ENCODE measurements at places on chromosomes 16 and 17.

DNA sequence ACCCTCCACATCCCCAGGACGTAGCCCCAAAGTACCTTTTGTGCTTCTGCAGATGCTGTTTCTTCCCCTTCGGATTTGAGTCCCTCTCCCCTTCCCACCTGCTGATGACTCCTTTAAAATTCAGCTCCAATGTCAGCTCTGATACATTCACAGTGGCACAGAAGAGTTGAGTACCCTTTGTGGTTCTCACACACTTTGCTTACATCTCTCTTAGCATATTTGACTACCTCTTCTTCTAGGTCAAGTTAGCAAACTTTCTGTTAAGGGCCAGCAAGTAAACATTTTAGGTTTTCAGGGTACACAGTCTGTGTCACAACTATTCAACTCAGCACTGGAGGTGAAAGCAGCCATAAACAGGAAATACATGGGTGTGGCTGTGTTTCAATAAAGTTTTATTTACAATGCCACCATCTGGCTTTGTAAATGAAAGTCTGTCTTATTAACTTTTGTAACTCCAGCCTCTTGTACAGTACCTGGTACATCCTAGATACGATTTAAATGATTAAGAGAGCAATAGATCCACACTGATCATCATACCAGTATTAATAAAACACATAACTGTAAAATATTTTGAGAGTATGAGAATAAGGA, 161.7 kb downstream of the SOX9 start:
- no peak for DNase-seq

GRCh38 chr16:8084302-8084701, 506.0 kb downstream of the TMEM114 start:
- no peak for DNase-seq

- DNase-seq: no peak
Observed at GRCh38 chr16:72811188-72811720, 236.7 kb downstream of the ZFHX3 start.

DNA sequence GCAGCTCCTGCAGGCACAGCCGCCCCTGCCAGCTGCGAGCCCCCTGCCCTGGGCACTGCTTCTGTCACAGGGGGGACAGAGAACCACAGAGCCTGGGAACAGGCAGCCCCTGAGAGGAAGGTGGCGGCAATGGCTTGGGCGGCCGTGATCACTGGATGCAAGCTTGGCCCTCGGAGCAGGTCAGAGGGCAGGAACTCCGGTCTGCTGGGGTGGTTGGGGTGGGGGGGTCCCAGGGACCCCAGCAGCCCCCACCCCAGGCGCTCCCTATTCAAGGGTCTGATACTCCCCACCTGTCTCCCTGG, 1.9 kb upstream of the CYBA start:
- no peak for DNase-seq

GRCh38 chr16:86117756-86118155, 218.8 kb downstream of the IRF8 start:
- DNase-seq: no peak

- DNase-seq: peak; percentile 93
Observed at GRCh38 chr16:84593825-84594724, 23.8 kb downstream of the COTL1 start.

- DNase-seq: no peak
Observed at GRCh38 chr17:2213291-2213960, 90.2 kb downstream of the SMG6 start.

DNA sequence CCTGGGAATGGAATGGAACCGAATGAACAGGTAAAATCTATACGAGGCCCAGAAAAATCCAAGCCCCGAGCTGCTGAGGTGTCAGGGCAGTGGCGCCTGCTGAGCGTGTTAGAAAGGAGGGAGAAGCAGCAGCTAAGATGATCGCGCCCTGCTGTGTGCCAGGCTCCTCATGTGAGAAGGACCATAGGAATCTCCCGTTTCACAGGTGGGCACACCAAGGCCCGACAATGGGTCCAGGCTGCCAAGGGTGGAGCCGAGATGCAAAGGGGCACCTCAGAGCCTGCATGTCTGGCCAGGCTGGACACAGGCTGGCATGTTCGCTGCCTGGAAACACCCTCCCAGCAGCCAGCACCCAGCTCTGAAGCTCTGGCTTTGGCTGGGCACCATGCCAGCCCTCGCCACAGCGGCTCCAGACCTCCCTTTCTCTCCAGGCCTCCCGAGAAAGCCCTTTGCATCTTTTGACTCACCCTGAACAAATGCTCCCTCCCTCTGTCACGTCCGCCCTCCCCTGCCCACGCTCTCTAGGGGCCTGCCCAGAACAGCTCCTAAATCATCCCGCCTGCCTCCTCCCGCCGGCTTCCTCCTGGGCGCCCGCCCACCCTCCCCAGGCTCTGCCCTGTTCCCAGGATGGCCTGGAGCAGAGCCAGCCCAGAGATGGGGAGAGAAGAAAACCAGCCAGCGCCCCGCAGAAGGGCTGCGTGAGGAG, 217.8 kb upstream of the GSE1 start:
- no peak for DNase-seq

- DNase-seq: no peak
Observed at GRCh38 chr16:83964684-83965443, 3.2 kb upstream of the NECAB2 start.

DNA sequence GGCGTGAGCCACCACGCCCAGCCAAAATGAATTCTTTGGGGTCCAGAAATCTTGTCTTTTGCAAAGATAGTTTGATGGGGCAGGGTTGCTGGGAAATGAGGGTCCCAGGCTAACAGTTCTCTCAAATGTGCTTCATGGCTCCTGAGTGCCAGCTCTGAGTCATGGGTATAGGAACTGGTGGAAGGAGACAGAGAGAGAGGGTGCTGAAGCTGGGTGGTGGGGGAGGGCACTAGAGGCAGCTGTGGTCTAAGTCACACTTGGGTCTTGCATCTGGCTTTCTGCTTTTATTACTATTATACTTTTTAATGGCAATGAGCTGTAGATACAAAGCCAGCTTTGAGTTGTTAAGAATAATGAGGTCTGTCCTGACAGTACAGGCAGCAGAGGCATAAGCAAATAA, 54.6 kb downstream of the PRKCA start:
- no peak for DNase-seq

DNA sequence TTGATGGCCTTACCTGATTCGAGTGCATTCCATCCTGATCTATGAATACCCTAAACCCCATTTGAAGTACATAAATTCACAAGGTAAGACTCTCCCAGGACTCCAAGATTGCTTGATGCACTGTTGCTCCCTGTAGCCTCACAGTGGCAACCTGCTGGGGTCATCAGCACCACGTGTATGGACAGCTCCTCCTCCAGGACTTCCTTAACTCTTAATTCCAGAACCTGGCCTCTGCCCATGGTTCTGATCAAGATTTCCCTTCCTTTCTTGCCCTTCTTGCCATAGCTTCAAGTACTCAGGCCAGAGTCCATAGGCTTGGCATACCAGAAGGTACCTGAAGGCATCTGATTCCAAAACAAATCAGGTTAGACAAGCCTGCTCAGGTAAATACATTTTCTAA, 34.0 kb upstream of the NLK start:
- DNase-seq: no peak

DNA sequence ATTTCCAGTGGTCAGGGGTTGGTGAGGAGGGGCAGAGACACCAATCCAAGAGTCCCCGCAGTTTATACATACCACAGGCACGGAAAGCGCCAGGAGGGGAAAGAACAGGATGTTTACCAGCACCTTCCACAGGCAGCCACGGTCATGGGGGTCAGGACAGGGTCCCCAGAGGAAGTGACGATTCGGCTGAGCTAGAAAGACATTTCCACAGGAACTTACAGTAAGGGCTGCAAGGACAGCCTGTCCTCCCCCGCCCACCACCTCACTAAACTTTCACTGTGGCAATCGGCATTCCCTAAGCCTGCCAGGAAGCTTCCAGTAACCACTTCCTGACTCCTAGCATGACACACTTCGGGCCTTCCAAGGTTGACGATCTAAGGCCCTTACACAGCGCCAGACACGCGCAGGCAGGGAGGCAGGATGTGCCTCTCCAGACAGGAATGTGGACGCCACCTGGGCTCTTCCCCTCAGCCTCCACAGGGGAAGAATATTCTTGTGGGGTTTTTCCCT, 1.2 kb upstream of the MT2A start:
- no peak for DNase-seq

DNA sequence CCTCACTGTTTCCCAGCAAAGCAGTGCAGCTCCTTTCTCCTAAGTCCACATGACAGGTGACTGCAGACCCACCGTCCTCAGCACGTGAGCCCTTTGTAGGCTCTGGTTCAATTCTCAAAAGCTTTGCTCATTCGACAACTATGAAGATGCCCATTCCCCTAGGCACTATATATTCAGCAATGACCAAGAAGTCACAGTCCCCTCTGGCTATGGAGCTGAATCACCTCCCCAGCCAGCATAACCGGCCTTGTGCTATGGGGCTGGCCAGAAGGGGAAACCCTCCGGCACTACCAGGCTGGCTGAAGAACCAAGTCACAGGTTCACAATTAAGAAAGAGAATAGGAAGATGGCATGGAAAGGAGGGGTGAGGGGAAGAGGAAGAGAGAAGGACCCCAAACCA, 139.7 kb downstream of the WSCD1 start:
- DNase-seq: no peak

DNA sequence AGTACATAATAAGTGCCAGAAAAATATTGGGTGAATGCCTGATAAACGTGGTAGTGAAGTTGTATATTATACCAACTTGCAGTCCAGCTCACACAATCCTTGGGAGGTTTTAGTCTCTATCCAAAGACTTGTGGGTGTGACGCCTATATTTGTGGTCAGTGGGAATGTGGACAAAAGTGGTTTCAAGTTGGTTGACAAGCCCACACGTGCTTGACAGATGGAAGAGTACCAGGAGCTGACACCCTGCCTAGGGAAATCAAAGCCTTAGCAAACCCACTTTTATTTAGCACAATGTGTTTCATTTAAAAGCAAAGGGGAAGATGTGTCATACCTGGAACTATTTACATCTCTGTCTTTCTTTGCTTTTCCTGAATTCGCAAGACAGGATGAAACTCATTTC, 79.0 kb downstream of the CA10 start:
- no peak for DNase-seq

GRCh38 chr16:57617604-57618111, 10.8 kb upstream of the ADGRG1 start:
- DNase-seq: peak; percentile 16

DNA sequence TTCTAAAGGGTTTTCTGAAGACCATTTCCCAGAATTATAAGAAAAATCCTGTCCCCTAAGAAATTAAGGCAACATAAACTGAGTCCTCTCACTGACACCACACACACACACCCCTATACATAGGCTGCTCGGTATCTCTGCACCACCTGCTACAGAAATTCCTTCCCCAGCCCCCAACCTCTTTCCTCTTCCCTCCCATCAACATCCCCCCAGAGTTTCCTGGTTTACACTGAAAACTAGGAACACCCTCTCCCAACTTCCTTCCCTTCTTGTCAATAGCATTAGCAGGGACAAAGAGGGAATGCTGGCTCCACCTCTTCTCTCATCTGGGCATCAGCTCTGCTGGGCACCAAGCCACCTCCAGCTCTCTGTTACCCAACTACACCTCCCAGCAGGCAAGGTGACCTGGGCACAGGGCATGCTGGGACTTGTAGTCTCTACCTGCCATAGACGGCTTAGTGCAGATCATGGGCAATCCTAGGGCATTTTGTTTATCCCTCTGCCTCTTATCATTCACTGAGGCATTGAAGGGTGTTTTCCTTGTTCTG, 15.7 kb downstream of the CAVIN1 start:
- peak; percentile 76 for DNase-seq

- no peak for DNase-seq
Observed at GRCh38 chr17:63423963-63424362, 22.1 kb downstream of the CYB561 start.

DNA sequence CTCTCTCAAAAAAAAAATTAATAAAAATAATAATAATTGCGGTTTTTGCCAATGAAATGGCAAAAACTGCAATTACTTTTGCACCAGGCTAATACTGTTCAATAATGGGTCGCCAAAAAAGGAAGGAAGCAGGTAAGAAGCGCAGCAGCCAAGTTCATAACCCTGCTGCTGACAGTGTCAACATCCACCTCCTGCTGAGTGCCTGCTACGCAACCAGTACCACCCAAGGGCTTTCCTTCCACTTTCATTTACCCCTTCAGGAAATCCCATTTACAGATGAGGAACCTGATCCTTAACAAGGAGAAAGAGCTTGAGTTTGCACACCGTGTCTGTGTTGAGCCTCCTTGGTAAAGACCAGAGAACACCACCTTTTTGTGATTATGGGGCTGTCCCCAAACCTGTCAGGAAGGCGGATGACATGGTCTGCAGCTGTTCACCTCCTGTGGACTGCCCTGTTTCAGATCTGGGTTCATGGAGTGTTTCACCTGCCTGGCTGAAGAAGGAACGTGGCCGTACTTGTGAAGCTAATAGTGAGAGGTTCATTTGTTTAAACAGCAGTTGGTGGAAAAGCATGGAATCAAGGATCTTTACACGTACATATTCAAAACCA, 378.0 kb downstream of the SLC39A11 start:
- no peak for DNase-seq

- no peak for DNase-seq
Observed at GRCh38 chr17:36899250-36900159, 37.8 kb upstream of the LHX1 start.

DNA sequence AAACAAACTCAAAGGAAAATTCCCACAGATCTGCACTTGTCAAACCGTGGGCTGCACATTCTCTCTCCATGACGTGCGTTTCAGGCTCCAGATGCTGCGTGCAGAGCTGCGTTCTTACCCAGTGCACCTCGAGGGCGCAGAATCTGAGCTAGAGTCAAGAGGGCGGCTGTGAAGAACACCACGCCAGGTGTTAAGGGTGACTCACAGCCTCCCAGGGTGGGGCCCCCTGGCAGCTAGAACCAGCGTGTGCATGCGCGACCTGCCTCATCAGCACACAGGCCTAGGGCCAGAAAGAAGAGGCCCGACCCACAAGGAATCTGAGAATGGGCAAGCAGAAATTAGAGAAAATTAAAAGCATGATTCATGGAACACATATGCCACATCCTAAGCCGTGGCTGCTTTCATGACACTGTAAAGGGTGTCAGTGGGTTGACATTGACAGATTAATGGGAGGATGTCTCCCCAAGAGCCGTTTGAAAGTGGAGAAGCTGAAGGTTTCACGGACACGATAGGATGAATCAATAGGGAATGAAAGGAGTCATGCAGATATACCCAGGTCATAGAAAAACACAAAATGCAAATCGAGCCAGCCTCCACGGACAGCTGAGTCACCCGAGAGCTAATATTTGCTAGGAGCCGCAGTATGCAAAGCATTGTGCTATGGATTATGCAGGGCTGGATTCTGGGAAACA, 29.0 kb downstream of the MARCHF10 start:
- no peak for DNase-seq

DNA sequence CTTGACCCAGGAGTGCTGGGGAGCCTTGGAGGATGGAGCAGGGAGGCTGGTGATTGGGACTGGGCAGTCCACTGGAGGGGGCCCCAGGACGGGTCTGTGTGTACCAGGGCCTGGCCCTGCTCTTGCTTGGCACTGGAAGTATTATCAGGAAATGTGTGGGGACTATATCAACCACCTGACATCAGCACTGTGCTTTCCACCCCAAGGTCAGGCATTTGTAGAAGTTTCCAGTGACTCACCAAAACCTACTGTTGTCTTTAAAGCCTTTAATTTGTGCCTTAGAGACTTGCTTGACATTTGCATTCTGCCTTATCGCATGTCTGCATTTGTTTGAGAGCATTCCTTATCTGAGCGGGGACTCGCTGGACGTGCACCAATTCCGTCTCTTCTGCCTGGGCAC, 323.1 kb downstream of the FOXL1 start:
- no peak for DNase-seq

- no peak for DNase-seq
Observed at GRCh38 chr17:1769822-1770477, 8.1 kb downstream of the SERPINF1 start.

GRCh38 chr17:47907932-47908562, 12.0 kb downstream of the SP2 start:
- DNase-seq: no peak

GRCh38 chr16:24116046-24116776, 139.9 kb upstream of the CACNG3 start:
- no peak for DNase-seq
